ENCODE measurements at places on chromosomes 7 and 10.

DNA sequence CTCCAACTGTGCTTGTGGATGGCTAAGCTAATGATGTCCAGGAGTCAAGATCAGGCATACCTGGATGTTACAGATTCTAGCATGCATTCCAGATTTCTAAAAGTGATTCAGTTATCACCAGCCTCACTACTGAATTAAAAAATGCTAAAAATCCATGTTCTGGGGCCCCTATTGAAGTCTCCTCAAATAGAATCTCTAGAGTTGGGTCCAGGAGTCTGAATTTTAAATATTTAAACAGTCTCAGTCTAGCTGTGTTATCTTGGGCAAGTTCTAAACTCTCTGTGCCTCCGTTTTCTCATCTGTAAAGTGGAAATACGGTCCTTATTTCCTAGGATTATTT, 5.0 kb downstream of the ARID5B start:
- H3K36me3 ChIP-seq: no peaks in the 10 kb centered on the region
- H3K4me1 ChIP-seq: peaks cover 13% of the 10 kb centered on the region
- no peak overlapping the region for H3K4me3 ChIP-seq
- peak overlapping the region; percentile 55 for H3K27ac ChIP-seq

DNA sequence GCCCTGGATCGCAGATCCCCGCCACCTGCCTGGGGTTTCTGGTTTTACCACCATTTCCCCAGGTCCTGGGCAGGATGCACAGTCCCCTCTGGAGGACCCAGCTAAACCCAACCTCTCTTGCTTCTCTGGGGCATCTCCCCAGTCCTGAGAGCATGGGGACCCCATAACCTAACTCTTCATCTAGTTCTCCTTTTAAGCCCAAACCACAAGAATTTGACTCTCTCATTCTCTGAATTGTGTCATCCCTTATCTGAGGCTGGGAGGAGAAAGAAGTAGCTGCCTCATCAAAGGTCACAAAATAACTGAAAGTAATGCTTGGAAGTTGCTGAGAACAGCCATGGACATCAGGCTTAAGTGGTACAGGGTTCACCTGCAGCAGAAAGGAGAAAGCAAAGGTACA, 159.9 kb downstream of the FGFR2 start:
- no peaks in the 10 kb centered on the region for H3K36me3 ChIP-seq
- DNase-seq: no peak
- no peaks in the 10 kb centered on the region for H3K27me3 ChIP-seq
- H3K4me3 ChIP-seq: no peak overlapping the region

- peaks cover 54% of the 10 kb centered on the region for H3K4me1 ChIP-seq
- H3K36me3 ChIP-seq: peaks cover 3% of the 10 kb centered on the region
- no peak overlapping the region for H3K4me3 ChIP-seq
- H3K27me3 ChIP-seq: no peaks in the 10 kb centered on the region
These were observed 4.6 kb downstream of the PALD1 start for GRCh38 chr10:70482982-70483760.

- DNase-seq: no peak
- H3K36me3 ChIP-seq: no peaks in the 10 kb centered on the region
- no peak overlapping the region for H3K27ac ChIP-seq
- no peak overlapping the region for H3K4me3 ChIP-seq
- H3K27me3 ChIP-seq: no peaks in the 10 kb centered on the region
These were observed 56.5 kb upstream of the AGMO start for GRCh38 chr7:15618275-15618674.

GRCh38 chr10:122374859-122375678, 561 bp downstream of the PLEKHA1 start:
- no peak for DNase-seq
- peak overlapping the region; percentile 98 for H3K27ac ChIP-seq
- no peaks in the 10 kb centered on the region for H3K36me3 ChIP-seq
- peaks cover 13% of the 10 kb centered on the region for H3K4me1 ChIP-seq

- no peaks in the 10 kb centered on the region for H3K27me3 ChIP-seq
- no peak for DNase-seq
- H3K4me3 ChIP-seq: no peak overlapping the region
These were observed 29.2 kb upstream of the RTKN2 start for GRCh38 chr10:62297857-62298256.

DNA sequence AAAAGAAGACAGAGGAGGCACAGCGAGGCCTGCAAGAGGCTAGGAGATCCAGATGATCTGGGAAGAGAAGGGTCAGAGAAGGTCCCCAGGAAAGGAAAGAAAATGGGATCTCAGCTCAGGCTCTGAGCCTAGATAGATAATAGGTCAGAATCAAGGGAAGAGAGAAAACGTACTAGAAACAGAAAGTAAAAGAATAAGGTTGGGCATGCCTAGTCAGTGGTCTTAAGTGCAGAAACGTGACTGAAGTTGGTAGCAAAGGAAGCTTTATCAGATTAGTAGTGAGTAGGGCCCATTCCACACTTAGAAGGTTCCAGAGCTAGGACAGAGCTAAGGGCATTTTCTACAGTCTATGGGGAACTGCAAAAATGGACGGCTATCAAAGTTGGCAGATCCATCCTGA, 84.8 kb upstream of the ASAH2 start:
- DNase-seq: no peak
- no peaks in the 10 kb centered on the region for H3K27me3 ChIP-seq
- no peak overlapping the region for H3K4me3 ChIP-seq
- no peaks in the 10 kb centered on the region for H3K4me1 ChIP-seq
- H3K36me3 ChIP-seq: no peaks in the 10 kb centered on the region
- H3K27ac ChIP-seq: no peak overlapping the region

GRCh38 chr10:114167985-114168384, 6.0 kb downstream of the CCDC186 start:
- DNase-seq: no peak
- H3K27me3 ChIP-seq: no peaks in the 10 kb centered on the region
- no peak overlapping the region for H3K27ac ChIP-seq

GRCh38 chr7:4269086-4269485, 413.0 kb upstream of the FOXK1 start:
- no peak for DNase-seq
- H3K36me3 ChIP-seq: peaks cover 3% of the 10 kb centered on the region
- H3K4me1 ChIP-seq: no peaks in the 10 kb centered on the region
- H3K4me3 ChIP-seq: no peak overlapping the region

GRCh38 chr7:47183862-47184590, 397.9 kb downstream of the TNS3 start:
- H3K27ac ChIP-seq: no peak overlapping the region
- peaks cover 58% of the 10 kb centered on the region for H3K4me1 ChIP-seq
- H3K36me3 ChIP-seq: no peaks in the 10 kb centered on the region
- H3K4me3 ChIP-seq: no peak overlapping the region
- no peak for DNase-seq

GRCh38 chr7:67448271-67448670, 451.6 kb downstream of the TYW1 start:
- H3K4me1 ChIP-seq: no peaks in the 10 kb centered on the region
- no peak for DNase-seq
- H3K27me3 ChIP-seq: no peaks in the 10 kb centered on the region

DNA sequence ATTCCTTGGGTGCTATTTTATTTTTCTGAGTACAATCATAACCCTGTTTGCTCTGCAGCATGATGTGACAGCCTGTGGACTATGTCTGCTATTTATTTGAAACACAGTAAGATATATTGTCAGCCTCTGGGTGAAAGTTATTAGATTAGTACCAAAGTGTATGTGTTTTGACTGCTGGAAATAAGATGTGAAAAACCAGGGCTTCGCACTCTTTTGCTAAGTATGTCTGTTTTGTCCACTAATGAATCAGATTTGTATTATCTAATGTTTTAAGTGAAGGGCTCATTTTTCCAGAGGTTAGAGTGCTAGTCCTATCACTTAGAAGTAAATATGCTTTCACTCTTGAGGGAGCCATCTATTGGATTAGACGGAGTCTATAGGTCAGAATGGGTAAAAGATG, 569.8 kb upstream of the FZD8 start:
- no peaks in the 10 kb centered on the region for H3K4me1 ChIP-seq
- H3K36me3 ChIP-seq: no peaks in the 10 kb centered on the region
- no peak overlapping the region for H3K27ac ChIP-seq
- DNase-seq: no peak

DNA sequence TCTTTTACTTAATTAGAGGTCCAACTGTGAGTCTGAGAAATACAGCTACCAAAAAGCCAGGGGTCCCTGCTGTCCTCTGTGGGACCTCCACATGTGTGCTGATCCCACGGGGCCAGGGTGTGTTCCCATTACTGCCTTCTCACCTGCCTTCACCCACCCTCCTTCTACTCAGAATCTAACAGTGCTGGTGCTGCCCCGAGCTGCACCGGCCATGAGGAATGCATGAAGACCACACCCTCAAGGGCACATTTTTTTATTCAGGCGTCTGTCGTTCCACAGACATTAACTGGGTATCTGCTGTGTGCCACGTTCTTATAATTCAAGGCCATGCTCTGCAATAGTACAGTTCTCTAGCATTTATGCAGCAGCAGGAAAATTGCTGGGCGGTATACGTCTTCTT, 188.5 kb upstream of the PFKP start:
- no peak for DNase-seq
- H3K27ac ChIP-seq: no peak overlapping the region
- no peaks in the 10 kb centered on the region for H3K36me3 ChIP-seq
- H3K27me3 ChIP-seq: no peaks in the 10 kb centered on the region
- no peak overlapping the region for H3K4me3 ChIP-seq
- no peaks in the 10 kb centered on the region for H3K4me1 ChIP-seq

DNA sequence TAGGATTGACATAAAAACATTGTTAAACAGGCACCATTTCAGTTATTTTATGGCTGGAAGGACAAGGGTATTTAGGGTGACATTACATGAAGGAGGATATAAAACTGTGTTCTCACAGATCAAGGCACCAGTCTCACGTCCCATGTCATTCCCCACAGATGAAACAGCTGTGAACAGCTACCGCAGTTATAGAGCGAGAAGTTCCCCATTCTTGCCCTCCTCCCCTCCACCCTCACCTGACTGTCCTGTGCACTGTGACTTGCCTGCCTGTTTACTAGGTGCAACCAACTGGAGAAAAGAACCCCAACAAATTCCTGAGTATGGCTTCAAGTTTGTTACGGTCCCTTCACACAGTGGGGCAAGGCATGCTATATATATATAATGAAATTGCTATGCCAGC, 141.6 kb downstream of the SND1 start:
- H3K27ac ChIP-seq: no peak overlapping the region
- H3K4me3 ChIP-seq: no peak overlapping the region
- no peaks in the 10 kb centered on the region for H3K27me3 ChIP-seq
- DNase-seq: no peak

DNA sequence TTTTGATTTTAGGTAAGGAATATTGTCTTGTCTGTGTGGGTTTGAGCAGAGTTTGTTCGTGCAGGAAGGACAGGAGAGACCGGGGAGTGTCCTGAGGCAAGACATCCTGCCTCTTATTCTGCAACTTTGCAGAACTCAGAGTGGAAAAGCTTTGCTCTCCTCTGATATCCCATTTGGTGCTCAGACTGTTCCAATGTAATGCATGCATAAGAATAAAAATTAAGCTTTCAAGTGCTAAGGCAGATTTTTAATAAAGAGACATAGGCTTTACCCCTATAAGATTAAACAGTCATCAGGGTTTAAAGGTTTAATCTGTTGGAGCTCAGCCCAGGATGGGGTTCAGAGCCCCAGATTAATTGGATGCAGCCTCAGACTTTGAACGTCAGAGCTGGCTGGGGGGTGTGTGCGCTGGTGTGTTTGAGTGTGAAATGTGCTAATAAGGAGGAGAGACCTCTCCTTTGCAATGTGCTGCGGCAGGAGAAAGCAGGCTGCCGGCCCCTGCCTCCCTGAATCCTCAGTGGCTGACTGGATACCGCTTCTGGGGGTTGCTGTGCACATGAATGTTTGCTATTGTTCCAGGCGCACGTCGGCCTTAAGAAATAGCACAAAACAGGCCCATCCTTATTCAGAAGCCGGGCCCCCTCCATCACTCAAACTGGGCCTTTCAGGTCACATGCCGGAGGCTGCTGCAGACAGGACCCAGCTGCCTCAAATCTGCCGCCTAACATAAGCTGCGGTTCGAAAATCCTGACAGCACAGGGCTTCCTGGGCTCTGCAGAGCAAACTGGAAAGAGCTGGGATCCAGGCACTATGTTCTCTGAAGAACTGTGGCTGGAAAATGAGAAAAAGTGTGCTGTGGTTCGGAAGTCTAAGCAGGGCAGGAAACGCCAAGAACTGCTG, 84.1 kb upstream of the PRR15 start:
- no peak for DNase-seq
- peaks cover 32% of the 10 kb centered on the region for H3K4me1 ChIP-seq
- H3K36me3 ChIP-seq: no peaks in the 10 kb centered on the region
- H3K4me3 ChIP-seq: peak overlapping the region; percentile 51

- H3K27me3 ChIP-seq: no peaks in the 10 kb centered on the region
- no peak overlapping the region for H3K27ac ChIP-seq
- H3K4me1 ChIP-seq: peaks cover 12% of the 10 kb centered on the region
- no peaks in the 10 kb centered on the region for H3K36me3 ChIP-seq
- DNase-seq: no peak
These were observed 11.7 kb downstream of the RPA3 start for GRCh38 chr7:7706556-7707172.

DNA sequence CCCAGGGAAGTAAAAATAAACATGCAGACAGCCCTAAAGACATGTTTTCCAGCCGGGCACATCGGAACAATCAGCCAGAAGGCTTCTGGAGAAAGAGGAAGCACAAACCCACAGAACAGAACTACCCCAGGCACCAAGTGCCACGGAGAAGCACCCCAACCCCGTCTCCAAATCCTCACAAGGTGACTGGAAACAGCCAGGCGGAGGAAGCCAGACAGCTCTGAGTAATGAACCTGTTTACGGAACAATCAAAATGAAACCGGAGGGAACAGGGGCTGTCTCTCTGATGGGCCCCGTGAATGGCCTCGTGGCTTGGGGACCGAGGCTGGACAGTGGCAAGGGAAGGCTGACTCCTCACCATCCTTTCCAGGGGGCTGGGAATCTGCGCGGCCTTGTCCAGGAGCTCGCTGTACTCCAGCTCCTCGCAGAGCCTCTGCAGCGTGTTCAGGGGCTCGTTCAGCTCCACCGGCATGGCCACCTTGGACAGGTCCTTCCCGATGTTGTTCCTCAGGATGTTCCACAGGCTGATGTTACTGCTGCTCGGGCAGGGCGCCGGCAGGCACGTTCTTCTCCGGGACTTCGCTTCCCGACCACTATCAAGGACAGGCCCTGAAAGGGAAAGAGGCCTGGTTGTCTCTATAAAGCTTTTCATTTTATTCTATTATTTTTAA, 77.0 kb upstream of the GSDME start:
- H3K4me1 ChIP-seq: peaks cover 6% of the 10 kb centered on the region
- no peak for DNase-seq
- no peaks in the 10 kb centered on the region for H3K36me3 ChIP-seq
- no peaks in the 10 kb centered on the region for H3K27me3 ChIP-seq

DNA sequence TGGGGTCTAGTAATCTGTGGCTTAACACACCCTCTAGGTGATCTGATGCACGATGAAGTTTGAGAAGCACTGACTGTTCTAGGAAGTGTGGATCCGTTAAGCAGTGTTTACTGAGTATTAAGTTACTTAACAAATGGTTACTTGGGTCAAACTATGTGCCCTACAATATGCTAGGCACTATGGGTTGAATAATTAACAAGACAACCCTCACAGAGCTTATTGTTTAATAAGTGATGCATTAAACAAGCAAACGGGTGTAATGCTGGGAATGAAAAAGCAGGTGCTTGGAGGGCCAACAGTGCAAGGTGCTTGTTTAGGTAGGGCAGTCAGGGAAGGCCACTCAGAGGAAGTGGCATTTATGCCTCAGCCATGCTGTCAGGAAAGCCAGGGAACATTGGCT, 378.0 kb upstream of the PODXL start:
- H3K27ac ChIP-seq: no peak overlapping the region
- H3K36me3 ChIP-seq: no peaks in the 10 kb centered on the region
- H3K4me3 ChIP-seq: no peak overlapping the region
- no peak for DNase-seq
- no peaks in the 10 kb centered on the region for H3K27me3 ChIP-seq
- H3K4me1 ChIP-seq: no peaks in the 10 kb centered on the region

- no peak overlapping the region for H3K4me3 ChIP-seq
- DNase-seq: no peak
- no peaks in the 10 kb centered on the region for H3K4me1 ChIP-seq
- H3K27ac ChIP-seq: no peak overlapping the region
These were observed 128.6 kb upstream of the PTPRZ1 start for GRCh38 chr7:121744319-121744718.

Measured in thoracic aorta (tissue), 2 donors.